ENCODE measurements at places on chromosomes 4 and X.
A peak's percentile ranks its signal among the peaks of the same experiment; 100 is the strongest.

DNA sequence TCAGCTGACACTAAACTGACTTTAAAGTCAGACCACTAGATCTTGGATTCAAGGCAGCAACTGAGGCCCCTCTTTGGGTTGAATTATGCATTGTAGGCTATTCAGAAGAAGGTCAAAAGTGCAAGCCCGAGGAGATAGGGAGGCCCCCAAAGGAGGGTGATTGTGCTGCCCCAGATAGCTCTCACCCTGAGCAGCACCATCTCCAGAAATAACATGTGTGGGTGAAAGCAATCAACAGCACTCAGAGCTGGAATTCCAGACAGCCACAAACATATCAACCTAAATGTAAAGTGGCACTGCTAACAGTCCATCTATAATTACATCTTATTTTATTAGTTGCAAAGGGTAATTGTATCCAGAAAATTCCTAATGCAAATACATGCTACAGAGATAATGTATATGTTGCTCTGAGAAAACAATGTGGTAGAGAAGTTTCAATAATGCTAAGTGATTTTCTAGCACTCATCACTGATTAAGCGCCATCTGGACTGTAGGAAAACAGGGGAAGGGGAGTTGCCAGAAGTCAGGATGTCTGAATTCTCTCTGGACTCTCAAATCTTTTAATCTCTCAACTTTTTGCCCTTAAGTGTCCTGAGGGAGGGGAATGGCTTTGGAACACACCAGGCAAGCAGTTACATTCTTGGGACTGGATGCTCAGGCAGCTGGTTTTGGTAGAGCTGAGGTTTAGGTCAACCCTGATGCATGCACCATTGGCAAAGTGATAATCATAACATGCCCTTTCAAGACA is 61.8 kb upstream of the SFRP2 start:
- DNase-seq: no peak

DNA sequence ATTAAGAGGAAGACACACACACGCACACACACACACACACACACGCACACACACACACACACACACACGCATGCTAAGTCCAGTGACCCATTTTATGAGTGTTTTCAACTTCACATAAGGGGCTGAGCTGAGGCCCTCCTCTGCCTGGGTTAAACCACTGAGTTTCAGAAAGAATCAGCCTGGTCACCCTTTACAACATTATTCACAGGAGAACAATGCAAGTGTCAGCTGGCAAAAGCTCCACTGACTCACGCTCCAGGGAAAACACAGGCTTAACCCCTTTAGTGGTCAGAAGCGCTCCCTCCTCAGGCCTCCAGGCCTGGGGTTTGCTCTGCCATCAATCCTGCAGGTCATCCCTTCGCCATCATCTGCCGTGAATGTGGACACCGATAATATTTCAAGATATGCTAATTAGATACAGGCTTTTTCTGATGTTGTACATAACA is 46.9 kb downstream of the ACOX3 start:
- no peak for DNase-seq

DNA sequence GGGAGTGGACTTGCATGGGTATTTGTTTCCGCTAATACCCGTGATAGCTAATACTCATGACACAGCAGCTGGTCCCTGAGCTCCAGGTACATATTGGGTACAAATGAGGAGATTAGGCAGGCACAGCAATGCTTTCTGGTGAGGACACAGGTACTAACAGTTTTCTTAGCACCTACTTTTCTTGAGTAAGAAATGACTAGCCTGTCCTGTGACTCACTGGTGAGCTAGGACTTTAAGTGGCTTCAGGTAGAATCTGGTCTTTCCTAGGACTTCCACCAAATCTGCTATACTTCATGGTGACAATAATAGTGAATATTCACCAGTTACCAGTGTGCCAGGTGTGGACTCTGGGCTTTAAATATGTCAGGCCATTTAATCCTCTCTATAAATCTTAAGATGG is 407.4 kb upstream of the NR3C2 start:
- DNase-seq: no peak

- DNase-seq: no peak
Observed at GRCh38 chr4:101304916-101305315, 42.4 kb downstream of the PPP3CA start.

GRCh38 chr4:137267024-137267423 is 265.3 kb downstream of the PCDH18 start:
- no peak for DNase-seq

DNA sequence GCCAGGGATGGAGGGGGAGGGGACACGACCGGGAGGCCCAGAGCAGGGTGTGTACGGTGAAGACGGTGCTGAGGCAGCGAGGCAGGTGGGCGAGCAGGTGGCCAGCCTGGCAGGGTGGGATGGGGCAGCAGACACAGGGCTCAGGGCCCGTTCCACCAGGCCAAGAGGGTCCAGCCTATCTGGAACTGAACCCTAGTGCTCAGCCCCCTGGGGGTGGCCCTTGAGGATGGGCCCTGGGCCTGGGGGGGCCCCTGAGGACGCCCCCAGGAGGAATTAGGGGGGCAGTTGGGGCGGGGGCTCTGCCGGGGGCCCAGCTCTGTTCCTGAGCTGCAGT is 3.0 kb upstream of the HGFAC start:
- DNase-seq: no peak

DNA sequence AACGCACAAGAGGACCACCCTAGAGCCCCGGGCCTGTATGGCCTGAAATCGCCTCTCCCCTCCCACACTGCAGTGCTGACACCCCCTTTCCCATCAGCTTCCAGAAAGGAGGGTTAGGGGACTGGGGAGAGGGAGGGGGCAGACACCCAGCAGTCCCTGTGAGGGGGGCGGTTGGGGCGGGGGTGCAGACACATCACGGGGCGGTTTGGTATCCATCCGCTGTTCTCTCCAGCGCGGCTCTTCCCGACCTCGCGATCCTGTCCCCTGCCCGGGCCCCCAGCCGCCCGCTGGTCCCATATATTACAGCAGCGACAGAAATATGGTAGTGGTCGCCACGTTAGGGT is 404 bp upstream of the GPRASP2 start:
- peak; percentile 0 for DNase-seq

- DNase-seq: no peak
Observed at GRCh38 chrX:97016106-97016505, 132.4 kb downstream of the RPA4 start.

DNA sequence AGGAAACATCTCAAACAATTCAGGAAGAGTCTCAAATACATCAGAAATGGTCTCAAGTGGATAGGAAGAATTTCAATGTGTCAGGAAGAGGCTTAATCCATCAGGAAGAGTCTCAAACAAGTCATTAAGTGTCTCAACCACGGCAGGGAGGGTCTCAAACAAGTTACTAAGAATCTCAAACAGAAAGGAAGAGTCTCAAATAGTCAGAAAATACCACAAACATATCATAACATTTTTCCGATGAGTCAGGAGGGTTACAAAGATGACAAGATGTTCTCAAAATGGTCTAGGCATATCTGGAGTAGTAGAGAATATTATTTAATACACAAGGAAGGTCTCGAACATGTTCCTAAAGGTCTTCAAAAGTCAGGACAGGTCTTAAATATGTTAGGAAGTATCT is 109.3 kb upstream of the USP9X start:
- DNase-seq: no peak

DNA sequence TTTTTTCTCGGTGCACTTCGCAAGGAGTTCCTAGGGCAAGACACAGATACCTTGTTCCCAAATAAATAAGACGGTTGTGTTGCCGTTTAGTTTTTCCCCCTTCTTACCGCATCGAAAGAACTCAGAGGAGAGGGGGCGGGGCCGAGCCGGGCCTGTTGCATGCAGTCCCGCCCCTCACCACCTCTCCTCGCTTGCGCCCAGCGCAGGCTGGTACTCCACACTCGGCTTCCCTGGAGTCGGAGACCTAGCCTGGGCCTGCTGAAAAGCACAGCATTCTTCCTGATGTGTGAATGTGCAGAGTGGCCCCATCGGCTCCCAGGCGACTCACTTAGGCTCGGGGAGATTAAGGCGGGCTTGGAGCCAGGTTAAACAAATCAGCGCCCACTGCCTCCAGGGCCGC is 26.1 kb upstream of the VMA21 start:
- DNase-seq: no peak

DNA sequence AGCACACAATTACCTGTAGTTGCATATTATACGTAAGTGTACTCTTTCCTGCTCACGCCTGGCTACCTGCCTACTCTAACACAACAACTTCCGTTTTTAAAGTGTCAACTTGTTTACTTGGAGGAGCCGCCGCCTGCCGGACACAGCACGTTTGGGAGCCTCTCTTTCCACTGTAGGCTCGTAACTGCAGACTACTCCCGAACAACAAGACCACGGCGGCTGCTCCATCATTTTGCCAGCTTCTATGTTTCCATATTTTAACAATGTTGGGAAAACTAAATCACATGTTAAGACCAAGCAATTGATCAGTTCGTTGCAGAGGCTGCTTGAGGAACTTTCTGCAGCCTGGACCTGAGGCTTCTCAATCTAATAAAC is 841 bp downstream of the MTNR1A start:
- DNase-seq: peak; percentile 32

- DNase-seq: no peak
Observed at GRCh38 chr4:14910411-14910810, 91.9 kb upstream of the CPEB2 start.

DNA sequence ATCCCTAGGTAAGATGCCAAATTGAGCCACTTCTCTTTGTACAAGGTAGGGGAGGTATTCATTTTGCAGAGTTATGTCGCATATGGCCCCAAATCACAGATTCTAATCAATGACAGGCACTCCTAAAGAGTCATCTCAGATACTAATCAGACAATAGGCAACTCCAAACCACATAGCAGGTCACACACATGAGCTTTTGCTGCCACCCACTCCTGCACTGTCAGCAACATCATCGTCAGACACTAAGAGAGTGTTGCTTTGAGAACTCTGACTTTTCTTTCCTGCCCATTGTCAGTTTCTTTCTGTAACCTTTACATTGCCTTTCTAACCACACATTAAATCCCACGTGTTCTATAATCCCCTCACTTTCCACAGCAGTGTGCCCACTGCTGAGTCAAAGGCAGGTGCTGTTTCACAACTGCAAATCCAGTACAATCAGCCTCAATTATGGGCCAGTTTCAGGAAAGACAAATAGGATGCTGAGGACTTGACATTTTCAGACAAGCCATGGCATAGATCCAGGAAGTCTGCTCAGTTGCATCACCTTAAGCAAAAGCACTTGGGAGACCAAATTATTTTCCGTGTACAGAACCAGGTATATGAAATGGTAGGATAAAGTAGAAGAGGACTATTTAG is 23.5 kb downstream of the TMEM31 start:
- DNase-seq: no peak

- no peak for DNase-seq
Observed at GRCh38 chr4:185711726-185712125, 100.3 kb downstream of the SORBS2 start.

DNA sequence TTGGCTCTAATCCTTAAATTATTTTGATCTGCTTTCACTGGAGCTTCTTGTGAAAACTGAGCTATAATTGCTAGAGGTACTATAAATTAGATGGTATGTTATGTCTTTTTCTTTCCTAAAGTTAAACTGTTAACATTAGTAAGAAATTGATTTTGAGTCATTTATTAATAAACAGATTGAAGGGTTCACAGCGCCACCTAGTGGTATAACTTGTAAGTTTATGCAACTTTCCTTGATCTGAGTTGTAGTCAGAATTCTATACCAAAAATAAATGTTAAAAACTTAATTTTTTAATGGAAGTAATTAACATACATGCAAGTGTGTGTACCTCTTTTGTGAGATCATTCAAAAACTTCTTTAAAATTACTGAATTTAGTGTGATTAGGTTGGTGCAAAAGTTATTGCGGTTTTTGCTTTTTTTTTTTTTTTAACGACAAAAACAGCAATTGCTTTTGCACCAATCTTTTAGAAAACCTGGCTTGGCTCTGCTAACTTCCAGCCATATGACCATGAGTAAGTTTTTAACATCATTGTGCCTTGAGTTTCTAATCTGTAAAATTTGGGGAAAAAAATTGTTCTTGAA is 151.5 kb downstream of the CENPC start:
- peak; percentile 12 for DNase-seq

- no peak for DNase-seq
Observed at GRCh38 chrX:47808904-47809788, 27.6 kb upstream of the ZNF81 start.

DNA sequence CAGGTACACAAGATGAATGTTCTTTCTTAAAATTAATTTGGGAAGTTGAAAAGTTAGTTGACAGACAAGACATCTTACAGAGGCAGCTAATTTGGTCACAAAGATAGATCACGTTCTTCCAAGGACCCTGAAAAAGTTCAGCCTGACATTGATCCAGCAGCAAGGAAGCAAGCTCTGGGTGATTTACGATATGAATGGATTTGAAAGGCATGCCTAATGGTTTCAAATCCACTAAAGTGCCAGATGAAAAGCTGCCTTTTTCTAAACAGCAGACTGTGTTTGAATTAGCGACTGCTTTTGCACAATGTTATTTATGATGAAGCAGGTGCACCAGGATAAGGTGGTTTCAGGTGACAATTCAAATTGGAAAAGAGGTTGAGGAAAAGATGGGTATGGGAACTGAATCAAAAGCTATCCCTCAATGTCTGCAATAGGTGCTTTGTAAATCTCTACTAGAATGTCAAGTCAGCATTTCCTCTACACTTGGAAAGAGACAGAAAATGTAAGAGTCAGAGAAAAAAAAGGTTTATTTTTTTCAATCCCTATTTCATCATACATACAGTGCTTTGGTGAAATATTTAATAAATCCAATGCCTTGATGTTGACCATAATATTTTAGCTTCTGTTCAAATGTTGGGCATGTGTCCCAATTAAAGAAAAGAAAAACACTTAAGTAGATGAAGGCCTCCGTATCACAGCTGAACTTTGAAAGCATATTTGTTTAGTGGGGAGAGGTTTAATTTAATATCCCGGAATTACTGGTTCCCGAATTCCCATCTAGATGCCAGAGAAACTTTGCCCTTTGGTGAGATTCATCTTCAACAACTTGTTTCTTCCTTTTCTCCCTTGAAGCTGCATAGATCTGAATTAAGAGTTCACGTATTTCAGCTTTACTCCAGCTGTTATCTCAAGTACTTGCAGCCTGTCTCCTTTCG is 6.0 kb downstream of the RASGEF1B start:
- peak; percentile 70 for DNase-seq

DNA sequence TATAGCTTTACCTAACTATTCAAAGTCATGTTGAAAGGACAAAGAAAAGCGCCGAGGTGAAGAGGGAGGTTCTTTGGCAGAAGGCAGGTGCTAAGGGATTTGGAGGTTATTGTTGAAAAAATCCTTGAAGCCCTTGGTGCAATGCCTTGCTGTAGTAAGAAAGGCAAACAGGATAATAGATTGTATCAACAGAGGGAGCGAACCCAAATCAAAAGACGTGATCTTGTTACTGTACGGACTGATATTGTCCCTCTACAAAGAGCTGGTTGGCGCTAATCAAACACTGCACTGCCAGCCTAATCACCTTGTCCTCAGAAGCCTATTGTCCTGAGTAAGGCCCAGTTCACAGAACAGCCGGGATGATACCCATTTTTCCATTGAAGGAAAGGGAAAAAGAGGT is 182.9 kb downstream of the ZIC3 start:
- DNase-seq: peak; percentile 33

Measured in NCI-H1092 (cell line).